ENCODE measurements at places on chromosomes 12 and 14.

DNA sequence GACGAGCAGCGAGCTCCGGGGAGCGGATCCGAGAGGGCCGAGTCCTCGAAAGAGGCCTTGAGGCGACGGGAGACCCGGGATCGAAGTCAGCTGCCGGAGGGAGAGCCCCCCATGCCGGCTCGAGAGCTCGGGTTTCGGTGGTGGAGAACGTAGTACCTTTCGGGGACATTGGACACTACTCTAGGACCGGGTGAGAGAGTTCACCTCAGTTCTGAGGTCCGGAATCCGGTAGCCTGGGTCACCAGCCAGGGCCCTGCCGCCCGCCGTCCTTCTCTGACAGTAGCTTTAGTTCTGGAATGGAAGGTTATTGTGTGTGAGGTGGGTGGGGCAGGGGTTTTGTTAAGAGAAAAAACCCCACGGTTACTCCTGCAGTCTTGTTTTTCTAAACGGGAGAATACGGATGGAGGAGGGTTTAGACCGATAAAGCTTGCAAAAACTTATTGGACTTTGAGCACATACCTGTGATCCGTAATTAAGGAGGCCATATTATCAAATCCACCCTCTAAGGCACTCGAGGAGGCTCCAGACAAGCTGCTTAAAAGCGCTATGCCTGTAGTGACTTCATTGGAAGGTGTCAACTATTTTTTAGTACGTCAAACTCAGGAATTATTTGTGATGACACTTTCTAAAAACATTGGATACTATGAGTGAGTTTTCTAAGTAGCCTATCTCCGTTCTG is 765 bp downstream of the SCYL2 start:
- peak; percentile 68 for DNase-seq

GRCh38 chr12:89936631-89937030 is 228.0 kb upstream of the ATP2B1 start:
- DNase-seq: peak; percentile 51

GRCh38 chr14:104536942-104537612 is 42.5 kb upstream of the C14orf180 start:
- no peak for DNase-seq

DNA sequence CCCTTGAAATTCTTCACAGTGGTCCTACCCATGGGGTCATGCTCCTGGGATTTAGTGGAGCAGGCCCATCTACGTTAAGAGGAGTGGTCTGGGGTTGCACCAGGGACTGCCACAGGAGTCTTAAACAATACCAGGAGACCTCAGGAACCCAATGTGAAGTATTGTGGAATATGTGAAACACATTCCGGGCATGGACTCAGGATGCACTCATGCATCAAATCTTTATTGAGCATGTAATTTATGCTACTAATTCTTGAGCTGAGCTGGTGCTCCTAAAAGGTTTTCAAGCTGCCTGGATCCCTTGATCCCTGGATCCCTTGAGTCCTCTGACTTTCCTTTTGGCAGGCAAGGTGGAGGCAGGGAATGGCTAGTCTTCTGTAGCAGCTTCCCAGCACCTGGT is 8.8 kb downstream of the SERPINA10 start:
- no peak for DNase-seq

GRCh38 chr14:101359221-101360053 is 201.9 kb upstream of the DIO3 start:
- no peak for DNase-seq

- peak; percentile 65 for DNase-seq
These were observed 37.0 kb downstream of the ZFHX2 start for GRCh38 chr14:23514644-23514957.

DNA sequence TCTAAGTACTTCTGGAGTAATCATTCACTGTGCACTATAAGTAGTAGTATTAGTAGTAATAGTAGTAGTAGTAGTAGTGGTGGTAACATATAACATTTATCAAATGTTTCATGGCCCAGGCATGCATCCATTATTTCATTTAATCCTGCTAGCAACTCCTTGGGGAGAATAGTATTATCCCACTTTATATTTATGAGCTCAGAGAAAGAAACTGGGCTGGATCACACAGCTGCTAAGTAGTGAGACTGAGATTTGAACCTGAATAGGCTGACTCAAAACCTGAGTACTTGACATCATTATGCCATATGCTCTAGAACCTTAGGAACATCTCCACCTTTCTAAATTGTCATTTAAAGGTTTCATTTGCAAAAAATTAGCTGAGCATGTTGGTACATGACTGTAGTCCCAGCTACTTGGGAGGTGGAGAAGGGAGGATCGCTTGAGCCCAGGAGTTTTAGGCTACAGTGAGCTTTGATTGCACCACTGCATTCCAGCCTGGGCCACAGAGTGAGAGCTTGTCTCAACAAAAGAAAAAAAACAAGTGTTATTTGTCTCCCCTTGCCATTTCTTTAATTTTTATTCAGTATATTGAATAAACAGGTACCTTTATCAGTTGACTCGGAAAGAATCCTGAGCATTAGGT is 11.4 kb upstream of the NID2 start:
- DNase-seq: no peak

DNA sequence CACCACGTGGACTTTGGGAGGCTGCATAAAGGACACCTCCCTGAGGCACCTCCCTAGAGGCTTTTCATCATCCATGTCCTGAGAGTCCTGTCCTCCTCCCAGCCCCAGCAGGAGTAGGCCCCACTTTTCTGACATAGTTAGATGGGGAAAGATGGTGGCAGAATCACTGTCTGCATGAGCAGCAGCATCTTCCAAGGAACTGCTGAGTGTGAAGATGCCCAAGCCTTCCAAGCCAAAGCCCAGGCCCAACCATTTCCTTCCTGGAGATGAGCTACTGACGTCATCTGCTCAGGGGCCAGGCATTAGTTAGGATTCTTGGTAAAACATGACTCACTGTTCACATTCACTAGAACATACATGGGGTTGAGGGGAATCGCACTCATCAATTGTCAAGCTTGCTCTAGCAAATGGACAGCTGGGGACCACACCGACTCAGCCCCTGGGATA is 37.3 kb downstream of the VDR start:
- DNase-seq: no peak

DNA sequence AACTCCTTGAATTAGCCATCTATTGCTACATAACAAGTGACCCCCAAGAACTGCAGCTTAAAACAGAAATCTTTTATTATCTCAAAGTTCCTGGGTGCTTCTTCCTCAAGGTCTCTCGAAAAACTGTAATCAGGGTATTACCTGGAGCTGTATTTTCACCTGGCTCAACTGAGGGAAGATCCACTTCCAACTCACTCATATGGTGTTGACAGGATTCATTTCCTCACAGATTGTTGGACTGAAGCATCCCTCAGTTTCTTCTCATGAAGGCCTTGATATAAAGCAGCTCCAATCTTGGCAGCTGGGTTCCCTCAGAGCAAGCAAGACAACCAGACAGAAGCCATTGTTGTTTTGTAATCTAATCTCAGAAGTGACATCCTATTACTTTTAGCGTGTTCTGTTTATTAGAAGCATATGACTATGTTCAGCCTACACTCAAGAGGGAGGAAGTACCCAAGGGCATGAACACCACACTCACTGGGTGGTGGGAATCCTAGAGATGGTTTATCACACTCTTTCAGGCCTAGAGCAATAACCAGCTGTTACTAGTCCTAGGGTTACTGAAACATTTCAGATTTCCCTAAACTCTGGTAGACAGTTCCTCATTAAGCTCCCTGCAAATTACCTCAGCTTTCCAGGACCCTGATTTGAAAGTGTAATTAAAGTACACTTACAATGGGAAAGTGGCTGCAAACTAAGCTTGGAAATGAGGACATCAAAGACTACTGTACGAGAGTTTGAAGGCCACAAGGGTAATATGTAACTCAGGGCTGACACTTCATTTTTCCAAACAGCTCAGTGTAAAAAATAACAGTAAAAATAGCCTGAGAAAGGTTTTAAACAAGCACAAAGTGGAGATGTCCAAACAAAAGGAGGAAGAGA is 222.2 kb downstream of the SEC23A start:
- no peak for DNase-seq

DNA sequence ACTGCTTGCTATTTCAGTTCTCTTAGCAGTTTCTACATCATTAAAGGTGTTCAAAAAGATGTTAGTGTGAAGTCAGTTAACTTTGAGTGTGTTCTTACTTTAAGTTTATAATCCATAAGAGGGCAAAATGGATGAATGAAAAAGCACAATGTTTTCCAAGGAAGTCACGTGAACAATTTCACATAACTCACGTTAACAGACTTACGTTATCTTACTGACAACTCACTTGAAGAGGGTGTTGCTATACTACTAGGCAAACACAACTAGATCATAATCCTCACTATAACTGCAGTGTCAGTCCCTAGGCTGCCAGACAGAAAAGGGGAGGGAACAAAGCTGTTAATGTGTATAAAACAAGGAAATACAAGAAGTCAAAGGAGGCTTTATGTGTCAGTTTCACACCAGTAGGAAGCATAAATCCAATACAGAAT is 6.4 kb downstream of the SLC2A13 start:
- DNase-seq: peak; percentile 33

GRCh38 chr12:111443586-111443985 is 37.9 kb downstream of the SH2B3 start:
- DNase-seq: no peak

DNA sequence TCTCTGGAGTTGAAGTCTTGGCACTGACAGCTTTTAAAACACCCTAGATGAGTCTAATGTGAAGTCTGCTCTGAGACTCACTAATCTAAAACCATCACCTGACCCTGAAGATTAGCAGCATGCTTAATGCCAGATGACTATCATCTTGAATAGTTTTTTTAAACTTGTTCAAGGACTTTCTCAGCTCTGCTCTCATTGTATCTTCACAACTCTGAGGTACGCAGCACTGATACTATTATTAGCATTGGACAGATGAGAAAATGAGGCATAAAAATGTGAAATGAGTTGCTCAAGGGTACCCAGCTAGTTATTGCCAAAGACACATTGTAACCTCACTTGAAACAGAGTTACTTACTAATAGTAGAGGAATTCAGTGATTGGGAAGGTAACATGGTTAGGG is 4.8 kb downstream of the SLC38A1 start:
- no peak for DNase-seq

- DNase-seq: no peak
These were observed 100.3 kb downstream of the LLPH start for GRCh38 chr12:66030217-66030781.

DNA sequence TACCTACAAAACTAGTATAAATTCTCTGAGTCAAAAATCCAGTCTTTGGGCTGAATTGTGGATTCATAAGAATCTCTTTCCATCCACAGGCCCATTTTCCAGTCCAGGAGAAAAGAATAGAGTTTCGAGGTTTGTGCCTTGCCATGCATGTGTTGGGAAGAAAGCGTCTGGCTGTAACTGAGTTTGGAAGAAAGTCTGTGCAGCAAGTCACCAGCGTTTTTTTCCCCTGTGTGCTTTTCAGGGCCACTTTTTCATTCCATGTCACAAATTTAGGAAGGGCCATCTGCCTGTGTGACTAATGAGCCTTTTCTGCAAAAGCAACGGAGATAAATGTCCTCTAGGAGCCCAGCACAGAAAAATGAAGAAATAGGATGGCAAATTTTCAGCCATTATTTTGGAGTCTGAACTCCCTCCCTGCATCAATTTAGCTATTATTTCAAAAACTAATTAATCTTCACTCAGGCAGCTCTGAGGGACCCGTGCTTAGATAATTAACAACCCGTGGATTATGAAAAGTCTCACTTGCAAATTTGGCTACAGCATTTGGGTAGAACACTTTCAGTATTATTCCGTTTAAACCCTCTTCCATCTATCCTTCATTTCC is 261.5 kb downstream of the SUDS3 start:
- DNase-seq: no peak

DNA sequence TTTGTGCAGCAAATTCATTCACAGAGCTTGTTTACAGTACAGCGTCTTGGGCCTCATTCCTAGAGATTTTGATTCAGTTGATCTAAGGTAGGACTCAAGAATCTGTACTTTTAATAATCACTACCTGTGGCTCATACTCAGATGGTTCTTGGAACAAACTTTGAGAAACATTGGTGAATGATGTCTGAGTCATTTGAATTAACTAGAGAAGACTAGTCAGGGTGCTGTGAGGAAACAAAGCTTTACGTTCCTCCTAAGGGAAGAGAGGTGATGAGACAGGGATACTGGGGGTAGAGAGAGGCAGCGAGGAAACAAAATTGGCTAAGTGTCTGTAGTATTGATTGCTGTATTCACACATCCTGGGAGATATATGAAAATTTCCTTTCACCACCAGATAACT is 109.4 kb downstream of the SLC15A5 start:
- DNase-seq: no peak

GRCh38 chr14:50831726-50832168 is 785 bp upstream of the NIN start:
- no peak for DNase-seq

DNA sequence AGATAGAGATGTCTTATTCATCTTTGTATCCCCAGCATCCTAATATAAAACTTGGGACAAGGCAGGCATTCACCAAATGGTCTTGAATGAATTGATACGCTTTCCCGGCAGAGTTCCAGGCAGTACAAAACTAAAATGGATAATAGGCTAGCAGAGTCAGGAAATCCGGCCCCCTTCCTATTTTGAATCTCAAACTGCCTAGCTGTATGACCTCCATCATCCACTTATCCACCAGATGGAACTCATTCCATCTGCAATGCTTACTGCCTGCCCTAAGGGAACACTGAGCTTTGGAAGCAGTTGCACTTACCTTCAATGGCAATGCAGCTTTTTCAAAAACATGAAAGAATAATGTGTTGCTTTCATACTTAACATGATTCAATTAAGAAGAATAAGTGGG is 43.4 kb downstream of the BDKRB1 start:
- no peak for DNase-seq

- no peak for DNase-seq
These were observed 34.6 kb downstream of the TESC start for GRCh38 chr12:117064596-117064995.

GRCh38 chr12:5507401-5507935 is 75.6 kb downstream of the NTF3 start:
- no peak for DNase-seq

DNA sequence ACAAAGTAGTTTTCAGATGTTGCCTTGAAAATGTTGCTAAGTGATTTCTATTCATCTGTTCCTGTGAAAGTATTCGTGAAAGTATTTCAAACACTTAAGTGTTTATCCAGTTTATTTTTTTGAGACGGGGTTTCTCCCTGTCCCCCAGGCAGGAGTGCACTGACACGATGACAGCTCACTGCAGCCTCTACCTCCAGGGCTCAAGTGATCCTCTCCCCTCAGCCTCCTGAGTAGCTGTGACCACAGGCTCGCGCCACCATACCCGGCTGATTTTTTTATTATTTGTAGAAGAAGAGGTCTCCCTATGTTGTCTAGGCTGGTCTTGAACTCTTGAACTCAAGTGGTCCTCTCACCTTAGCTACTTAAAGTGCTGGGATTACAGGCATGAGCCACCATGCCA is 1.7 kb downstream of the ZDHHC17 start:
- no peak for DNase-seq

GRCh38 chr12:32248441-32249140 is 141.9 kb downstream of the BICD1 start:
- peak; percentile 72 for DNase-seq

DNA sequence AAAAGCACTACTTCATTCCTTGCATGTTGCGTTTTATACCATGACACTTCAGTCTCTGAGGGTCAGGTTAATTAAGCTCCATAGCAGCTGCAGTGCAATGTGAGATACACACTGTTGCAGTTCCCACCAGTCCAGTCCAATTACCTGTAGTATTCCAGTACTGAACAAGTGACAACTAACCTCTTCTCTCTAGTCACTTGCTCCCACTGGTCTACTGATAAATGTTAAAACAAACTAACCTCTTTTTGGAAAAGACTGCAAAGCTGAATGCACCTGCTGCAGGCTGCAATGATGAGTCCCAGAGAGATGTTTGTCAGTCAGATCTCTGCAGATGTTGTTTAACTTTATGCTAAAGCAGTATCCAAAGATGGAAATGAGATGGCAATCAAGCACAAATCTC is 7.9 kb downstream of the NOVA1 start:
- no peak for DNase-seq

- DNase-seq: peak; percentile 100
These were observed 46.5 kb upstream of the TSPAN11 start for GRCh38 chr12:30880061-30880460.

Measured in NCI-H69 (cell line).